Activated T-cell treated with anti-CD3 and anti-CD28 coated beads, Interleukin-2, amount 50 U/mL, for 1 hour (primary cell): ENCODE measurements at places on chromosomes 7 and 10.

DNA sequence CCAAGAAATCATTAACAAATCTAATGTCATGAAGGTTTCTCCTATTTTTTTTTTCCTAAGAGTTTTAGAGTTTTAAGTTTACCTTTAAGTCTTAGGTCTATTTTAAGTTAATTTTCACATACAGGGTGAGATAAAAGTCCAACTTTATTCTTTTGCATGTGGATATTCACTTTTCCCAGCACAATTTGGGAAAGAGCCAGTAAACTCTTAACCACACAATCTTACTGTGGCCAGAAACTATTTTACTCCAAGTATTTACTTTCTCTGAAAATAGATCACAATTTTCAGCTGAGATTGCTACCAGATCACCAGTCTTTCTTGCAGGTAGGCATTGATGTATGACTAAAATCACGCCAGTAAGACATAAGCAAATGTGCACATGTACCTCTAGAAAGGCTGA is 728.5 kb downstream of the TNS3 start:
- no peak for DNase-seq

GRCh38 chr7:95595746-95596197 is 544 bp downstream of the PDK4 start:
- DNase-seq = no peak

DNA sequence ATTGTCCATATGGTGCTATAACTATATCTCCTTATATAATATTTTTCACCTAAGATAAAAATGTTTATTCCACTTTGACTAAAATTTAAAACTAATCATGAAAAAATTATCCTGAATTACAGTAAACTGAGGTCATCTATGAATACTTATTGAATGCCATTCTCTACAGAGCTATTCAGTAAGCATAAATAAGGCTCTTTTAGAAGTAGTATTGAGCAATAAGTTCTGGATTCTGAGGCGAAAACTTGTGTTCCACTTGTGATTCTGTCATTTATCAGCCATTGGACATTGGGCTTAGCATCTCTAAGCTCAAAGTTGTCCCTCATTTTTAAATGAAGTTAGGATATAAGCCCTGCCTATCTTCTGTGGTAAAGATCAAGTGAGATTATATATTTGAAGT is 130.8 kb downstream of the WNT2 start:
- no peak for DNase-seq

DNA sequence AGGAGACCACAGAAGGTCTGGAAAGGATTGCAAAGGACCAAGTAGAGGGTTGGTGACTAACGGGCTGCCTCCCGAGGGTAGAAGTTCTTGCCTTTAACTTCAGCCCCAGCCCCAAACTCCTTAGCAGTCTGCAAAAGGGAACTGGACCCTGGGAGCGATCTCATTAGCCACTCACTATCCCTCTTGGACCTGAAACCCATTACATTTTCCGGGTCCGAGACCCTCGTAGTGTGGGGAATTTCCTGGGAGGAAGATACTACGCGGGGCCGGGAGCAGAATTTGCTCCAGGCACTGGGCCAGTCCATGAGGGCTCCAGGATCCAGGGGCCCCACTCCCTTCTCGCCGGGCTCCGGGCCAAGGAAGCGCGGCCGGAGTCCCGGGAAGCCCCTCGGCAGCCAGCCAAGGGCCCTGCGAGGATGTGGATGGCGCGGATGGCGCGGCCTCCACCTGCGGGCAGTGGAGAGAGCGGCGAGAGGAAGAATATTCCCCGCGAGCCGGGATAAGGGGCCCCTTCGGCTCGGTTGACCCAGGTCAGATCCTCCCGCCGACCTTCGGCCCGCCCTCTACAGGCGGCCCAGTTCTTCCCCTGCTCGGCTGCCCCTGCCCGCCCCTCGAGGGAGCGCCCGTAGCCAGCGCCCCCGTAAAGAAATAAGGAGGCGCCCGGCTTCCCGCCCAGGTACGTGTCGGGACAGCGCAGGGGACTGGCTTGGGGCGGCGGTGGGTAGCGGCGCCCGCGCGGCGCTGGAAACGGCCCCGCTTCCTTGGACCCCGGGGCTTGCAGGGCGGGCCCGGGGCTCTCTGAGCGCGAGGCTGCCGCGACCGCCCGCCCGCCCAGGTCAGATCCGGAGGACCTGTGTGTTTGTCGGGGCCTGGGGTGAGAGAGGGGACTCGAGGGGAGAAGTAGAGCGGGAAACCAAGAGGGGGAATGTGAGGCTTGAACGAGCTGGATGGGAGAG is at the start of gene MYO3A:
Gene MYO3A, plus strand, starts transcription at position 577 of the 956 bp plus-strand sequence. CDS start 17,882 bp downstream, outside the sequence.
- DNase-seq = no peak

DNA sequence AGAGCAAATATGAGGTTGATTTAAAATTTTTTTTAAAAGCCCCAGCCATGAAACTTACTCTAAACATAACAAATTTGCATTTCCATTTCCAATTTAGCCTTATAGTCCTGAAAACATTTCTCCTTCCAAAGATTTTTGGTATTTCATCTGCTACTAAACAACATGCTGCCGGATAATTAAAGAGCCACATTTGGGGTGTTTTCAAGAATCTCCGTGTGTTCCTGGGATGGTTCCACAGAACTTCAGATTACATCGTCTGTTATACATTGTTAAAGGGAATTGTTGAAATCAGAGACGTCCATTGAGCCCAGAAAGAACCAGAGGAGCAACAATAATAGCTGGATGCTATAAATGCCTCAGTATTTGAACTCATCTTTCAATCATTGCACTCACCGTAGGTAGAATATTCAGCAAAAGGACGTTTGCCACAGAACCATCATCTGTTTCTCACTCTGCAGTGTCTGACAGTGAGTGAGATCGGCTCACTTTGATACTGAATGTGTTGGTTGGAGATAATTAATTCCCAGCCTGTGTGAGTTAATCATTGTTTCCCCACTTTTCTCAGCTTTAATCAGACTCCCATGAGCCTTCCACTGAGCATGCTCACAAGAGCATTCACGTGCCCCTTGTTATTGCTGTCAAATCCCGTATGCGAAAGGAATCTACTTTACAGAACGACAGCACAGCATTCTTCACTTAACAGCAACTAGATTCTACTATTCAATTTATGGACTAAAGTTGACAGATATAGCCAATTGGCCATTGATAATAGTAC is 128.4 kb upstream of the PALS2 start:
- no peak for DNase-seq

DNA sequence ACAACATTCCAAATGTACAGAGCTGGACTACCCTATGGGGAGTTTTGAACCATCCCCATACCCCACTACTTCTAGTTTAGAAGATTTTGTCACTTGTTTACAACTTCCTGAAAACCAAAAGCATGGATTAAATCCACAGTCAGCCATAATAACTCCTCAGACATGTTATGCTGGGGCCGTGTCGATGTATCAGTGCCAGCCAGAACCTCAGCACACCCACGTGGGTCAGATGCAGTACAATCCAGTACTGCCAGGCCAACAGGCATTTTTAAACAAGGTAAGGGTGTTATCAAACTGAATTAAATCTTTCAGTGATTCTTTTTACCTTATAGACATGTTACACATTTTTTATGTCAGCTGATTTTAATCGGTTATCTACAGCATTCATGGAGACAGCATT is 41.5 kb downstream of the AHR start:
- no peak for DNase-seq

- DNase-seq = no peak
These were observed 992.1 kb downstream of the NRG3 start for GRCh38 chr10:82867056-82867455.

DNA sequence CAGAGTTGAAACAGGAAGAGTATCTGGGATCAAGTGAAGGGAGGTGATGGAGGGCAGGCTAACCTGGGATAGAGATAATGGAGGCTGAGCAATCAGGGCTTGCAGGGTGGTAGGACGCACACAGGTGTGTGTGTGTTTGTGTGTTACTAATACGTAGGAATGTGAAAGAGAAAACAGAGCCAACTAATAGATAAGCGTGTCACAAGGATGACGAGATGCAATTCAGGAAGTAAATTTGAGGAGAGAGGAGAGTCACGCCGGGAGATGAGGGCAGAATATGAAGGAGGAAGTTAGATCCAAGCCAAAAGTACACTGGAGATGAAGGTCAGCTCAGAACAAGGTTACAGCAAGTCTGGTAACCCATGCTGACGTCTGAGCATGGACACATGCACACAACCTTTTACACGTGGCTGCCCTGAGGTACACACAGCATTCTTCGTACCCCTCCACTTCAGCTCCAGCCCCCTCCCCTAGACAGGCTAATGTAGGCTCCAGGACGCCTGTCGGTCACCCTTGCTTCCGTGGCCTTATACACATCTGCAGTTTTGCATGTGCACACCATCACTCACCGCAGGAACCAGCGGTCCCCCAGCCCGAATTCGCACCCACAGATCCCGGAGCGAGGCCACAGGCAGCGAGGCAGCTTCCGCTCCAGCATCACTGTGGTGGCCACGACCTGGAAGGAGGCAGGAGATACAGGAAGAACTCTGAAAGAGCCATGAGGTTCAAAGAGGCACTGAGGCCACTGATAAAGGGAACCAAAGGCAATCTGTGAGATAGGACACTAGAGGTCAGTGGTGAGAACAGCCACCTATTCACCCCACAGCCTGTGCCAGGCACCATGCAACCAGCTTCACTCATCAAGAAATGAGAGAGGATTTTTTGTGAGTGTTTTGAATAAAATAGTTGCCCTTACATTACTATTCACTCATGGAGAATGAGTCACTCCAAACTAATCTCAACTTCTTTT is 23.7 kb upstream of the TRPV6 start:
- no peak for DNase-seq

- no peak for DNase-seq
These were observed 41.0 kb downstream of the LCOR start for GRCh38 chr10:96873086-96873485.

- DNase-seq = no peak
These were observed 204.3 kb downstream of the DGKB start for GRCh38 chr7:14698239-14698638.

DNA sequence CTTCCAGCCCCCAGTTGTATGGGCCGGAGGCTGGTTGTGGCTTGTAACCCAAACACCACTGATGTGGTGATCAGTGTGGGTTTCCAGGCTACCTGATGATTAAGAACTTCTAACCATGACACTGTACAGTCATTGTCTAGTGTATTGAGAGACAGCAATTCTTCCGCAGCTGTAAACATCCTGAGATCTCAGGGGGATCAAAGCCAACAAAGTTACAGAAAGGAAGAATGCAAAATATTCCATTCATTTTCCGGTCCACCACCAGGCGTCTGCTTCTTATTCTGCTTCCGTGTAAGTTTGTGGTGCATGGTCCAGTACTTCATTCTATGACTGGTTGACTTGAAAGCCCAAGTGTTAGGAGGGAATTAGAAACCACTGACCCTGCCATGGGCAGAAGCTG is 10.3 kb upstream of the GLI3 start:
- no peak for DNase-seq

- no peak for DNase-seq
These were observed 963.4 kb downstream of the CNTNAP2 start for GRCh38 chr7:147079921-147080420.

GRCh38 chr7:45082031-45082830 is 6.5 kb downstream of the NACAD start:
- DNase-seq = peak; percentile 14

DNA sequence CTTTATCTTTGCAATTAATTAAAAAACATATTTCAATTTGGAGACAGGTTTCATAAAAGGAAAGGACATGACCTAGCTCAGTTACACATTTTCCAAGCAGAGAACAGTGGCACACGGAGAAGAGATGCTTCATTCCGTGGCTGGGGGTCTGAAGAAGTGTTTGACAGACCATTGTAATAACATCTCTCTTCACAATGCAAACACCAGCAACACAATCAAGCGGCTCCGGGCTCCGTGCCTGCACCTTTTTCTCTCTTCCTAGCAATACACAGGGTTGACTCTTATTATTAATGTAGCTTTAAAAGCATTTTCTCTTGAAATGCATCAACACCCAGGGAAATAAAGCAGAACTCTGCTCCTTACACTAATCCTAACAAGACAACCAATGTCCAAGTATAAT is 261.0 kb upstream of the AOAH start:
- DNase-seq = no peak

DNA sequence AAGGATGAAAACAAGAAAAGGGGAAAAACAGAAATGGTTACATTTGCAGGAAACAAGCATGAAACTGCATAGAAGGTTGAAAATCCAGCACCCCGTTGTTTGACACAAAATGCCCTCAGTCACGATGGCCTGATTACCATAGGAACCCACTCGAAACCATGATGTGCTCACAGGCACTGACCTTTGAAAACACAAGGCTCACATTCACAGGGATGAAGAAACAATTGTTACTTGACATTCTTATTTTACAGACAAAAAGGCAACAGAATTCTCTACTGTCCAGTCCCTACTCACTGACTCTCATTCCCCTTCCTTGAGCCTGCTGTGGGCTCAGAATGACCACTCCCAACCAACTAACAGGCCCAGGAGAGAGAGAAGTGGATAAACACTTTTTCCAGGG is 131.4 kb upstream of the PDLIM1 start:
- no peak for DNase-seq
